ENCODE measurements at places on chromosomes 12 and 14. TPM values are rescaled to one million over a fixed set of nuclear protein-coding genes. Genes with fewer than 3 reads are reported as not detected.

Gene PROX2
- total RNA-seq = 0.29 TPM

DNA sequence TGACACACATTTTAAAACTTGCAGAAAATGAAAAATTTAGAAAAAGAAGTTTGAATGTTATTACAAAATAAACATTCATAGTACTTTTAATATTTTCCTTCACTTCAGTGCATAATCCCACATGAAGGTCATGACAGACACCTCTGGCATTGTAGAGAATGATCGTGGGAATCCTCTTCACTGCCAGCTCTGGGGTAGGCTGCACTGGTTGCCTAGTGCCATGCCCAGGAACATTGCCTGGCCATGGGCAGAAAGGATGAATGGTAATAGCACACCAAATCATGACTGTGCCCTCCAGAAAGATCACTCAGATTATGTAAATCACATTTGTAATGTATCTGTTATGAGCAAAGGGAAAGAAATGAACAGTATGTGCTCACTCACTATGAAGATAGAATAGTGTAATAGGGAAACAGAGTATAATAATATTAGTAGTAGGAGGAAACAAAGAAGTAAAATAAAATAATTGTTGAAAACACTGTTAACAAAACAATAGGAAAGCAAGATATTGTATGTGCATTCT is 161.6 kb downstream of the PLCZ1 start:
- H3K4me3 ChIP-seq = no peak overlapping the region
- no peaks in the 10 kb centered on the region for H3K27me3 ChIP-seq
- no peak overlapping the region for H3K27ac ChIP-seq
- DNase-seq = no peak
- no peaks in the 10 kb centered on the region for H3K36me3 ChIP-seq

Gene SLC17A8
- total RNA-seq = not detected

GRCh38 chr12:21638054-21638891 is 19.4 kb downstream of the LDHB start:
- DNase-seq = no peak
- H3K27ac ChIP-seq = peak overlapping the region; percentile 45
- H3K4me3 ChIP-seq = no peak overlapping the region
- peaks cover 47% of the 10 kb centered on the region for H3K4me1 ChIP-seq
- peaks cover 47% of the 10 kb centered on the region for H3K36me3 ChIP-seq
- no peaks in the 10 kb centered on the region for H3K27me3 ChIP-seq

- H3K27me3 ChIP-seq = no peaks in the 10 kb centered on the region
- peaks cover 8% of the 10 kb centered on the region for H3K4me1 ChIP-seq
- no peaks in the 10 kb centered on the region for H3K36me3 ChIP-seq
- no peak overlapping the region for H3K4me3 ChIP-seq
- DNase-seq = no peak
- H3K27ac ChIP-seq = no peak overlapping the region
Observed at GRCh38 chr12:22272335-22273151, 62.0 kb downstream of the ST8SIA1 start.

DNA sequence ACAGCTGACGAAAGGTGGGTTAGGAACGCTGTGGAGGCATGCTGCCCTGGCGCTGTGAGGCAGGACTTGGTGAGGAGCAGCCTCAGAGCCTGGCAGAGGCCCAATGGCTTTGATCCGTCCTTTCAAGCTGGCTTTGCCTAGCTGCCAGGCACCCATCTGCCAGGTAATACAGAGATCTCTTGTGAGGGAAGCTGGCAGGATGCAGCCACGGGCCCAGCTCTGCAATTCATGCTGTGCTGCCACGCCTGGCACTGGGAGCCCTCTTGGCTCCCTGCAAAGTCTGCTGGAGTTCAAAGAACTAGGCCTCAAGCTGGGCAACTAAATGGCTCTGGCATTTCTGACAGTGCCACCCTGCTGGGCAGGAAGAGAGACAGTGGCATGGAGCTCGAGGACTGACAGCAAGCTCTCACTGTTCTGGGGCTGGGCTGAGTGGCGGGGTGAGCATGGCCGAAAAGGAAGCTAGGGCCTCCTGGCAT is 18.7 kb downstream of the IQSEC3 start:
- H3K4me3 ChIP-seq = no peak overlapping the region
- H3K4me1 ChIP-seq = no peaks in the 10 kb centered on the region
- DNase-seq = no peak
- H3K27me3 ChIP-seq = peaks cover 18% of the 10 kb centered on the region

DNA sequence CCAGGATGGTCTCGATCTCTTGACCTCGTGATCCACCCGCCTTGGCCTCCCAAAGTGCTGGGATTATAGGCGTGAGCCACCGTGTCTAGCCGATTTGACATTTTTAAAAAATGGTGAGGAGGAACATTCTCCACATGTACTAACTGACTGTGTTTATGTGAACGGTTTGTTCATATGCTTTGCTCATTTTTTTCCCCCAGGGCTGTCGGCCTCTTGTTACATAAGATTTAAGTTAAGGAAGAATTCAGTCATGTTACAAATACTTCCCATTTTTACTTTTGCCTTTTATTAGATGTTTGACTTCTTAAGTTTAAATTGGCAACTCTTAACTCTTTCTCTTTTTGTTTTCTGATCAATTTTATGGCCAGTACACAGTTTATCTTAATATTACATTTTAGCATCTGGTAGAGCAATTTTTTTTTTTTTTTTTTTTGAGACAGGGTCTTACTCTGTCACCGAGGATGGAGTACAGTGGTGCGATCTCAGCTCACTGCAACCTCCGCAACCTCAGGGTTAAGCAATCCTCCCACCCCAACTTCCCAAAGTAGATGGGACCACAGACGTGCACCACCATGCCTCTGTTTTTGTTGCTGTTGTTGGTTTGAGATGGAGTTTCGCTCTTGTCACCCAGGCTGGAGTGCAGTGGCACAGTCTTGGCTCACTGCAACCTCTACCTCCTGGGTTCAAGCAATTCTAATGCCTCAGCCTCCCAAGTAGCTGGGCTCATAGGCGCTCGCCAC is 9.6 kb downstream of the GNS start:
- peaks cover 12% of the 10 kb centered on the region for H3K4me1 ChIP-seq
- H3K36me3 ChIP-seq = peaks cover 5% of the 10 kb centered on the region
- DNase-seq = no peak
- H3K4me3 ChIP-seq = no peak overlapping the region

DNA sequence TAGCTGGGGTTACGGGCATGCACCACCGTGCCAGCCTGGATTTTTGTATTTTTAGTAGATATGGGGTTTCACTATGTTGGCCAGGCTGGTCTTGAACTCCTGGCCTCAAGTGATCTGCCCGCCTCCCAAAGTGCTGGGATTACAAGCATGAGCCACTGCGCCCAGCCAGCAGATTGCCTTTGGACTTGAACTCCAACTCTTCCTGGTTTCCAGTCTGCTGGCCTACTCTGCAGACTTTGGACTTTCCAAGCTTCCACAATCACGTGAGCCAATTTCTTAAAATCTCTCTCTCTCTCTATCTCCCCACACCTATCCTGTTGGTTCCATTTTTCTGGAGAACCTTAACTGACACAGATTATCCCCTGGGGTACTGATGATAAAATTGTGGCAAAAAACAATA is 55.0 kb downstream of the EMP1 start:
- H3K27me3 ChIP-seq = peaks cover 8% of the 10 kb centered on the region
- no peak overlapping the region for H3K4me3 ChIP-seq
- H3K4me1 ChIP-seq = no peaks in the 10 kb centered on the region
- H3K27ac ChIP-seq = no peak overlapping the region
- DNase-seq = no peak
- H3K36me3 ChIP-seq = no peaks in the 10 kb centered on the region

DNA sequence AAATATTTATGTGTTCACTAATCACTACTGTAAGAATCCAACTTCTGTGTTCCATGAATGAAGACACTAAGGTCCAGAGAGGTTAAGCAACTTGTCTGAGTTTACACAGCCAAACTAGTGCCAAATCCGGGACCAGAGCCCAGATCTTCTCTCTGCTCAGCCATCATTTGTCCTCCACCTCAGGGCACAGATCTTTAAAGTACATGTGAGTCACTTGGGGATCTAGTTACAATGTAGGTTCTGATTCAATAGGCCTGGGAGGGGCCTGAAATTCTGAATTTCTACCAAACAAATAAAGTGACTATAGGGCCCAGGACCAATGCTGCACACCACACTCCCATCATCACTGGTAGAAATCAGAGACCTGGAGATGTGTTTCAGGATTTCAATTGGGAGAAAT is 162.9 kb downstream of the GXYLT1 start:
- no peaks in the 10 kb centered on the region for H3K4me1 ChIP-seq
- H3K27ac ChIP-seq = no peak overlapping the region
- no peak overlapping the region for H3K4me3 ChIP-seq
- DNase-seq = no peak
- peaks cover 5% of the 10 kb centered on the region for H3K27me3 ChIP-seq

Gene SYNE3
- 59.9 TPM for total RNA-seq

GRCh38 chr12:9331218-9331626 is 123.0 kb upstream of the PZP start:
- peak; percentile 81 for DNase-seq
- H3K36me3 ChIP-seq = no peaks in the 10 kb centered on the region
- peaks cover 7% of the 10 kb centered on the region for H3K4me1 ChIP-seq
- no peak overlapping the region for H3K4me3 ChIP-seq

GRCh38 chr12:69457433-69457832 is 12.8 kb upstream of the FRS2 start:
- no peaks in the 10 kb centered on the region for H3K27me3 ChIP-seq
- no peaks in the 10 kb centered on the region for H3K4me1 ChIP-seq
- H3K36me3 ChIP-seq = no peaks in the 10 kb centered on the region

Gene AVPR1A
- not detected for total RNA-seq

- H3K36me3 ChIP-seq = no peaks in the 10 kb centered on the region
- no peak overlapping the region for H3K27ac ChIP-seq
- no peak for DNase-seq
Observed at GRCh38 chr14:63249092-63249491, 44.8 kb downstream of the RHOJ start.

- no peak overlapping the region for H3K4me3 ChIP-seq
- H3K4me1 ChIP-seq = peaks cover 9% of the 10 kb centered on the region
- DNase-seq = no peak
- H3K27ac ChIP-seq = no peak overlapping the region
- no peaks in the 10 kb centered on the region for H3K36me3 ChIP-seq
Observed at GRCh38 chr14:70785556-70785955, 23.8 kb downstream of the MAP3K9 start.

- H3K4me3 ChIP-seq = no peak overlapping the region
- DNase-seq = no peak
- H3K4me1 ChIP-seq = no peaks in the 10 kb centered on the region
Observed at GRCh38 chr12:58443981-58444371, 476.3 kb downstream of the LRIG3 start.

DNA sequence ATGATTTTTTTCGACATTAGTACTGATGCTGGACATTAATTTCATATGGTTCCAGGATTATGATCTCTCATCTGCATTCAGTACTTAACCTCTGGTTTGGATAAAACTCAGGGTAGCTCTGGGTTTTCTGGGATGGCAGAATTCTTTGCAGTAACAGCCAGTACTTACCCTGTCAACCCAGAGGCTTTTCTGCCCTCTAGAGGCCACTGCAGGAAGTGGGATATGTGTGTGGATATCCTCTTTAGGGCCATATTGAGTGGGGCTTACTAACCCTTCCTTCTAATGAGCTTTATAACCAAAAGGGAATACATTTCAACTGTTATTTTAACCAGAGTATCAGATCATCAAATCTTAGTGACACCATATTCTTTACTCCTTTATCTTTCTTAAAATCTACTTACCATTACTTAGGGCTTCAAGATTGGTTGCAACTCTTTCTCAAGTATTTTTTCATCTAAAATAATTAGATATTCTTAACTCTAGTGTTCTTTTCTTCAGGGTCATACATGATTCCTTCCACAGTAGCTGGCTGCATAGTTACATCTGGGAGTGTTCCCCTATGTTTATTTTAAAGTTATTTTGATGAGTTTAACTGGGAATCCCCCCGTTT is 488.0 kb upstream of the STXBP6 start:
- no peaks in the 10 kb centered on the region for H3K4me1 ChIP-seq
- no peak overlapping the region for H3K27ac ChIP-seq
- no peaks in the 10 kb centered on the region for H3K27me3 ChIP-seq
- H3K36me3 ChIP-seq = no peaks in the 10 kb centered on the region
- no peak overlapping the region for H3K4me3 ChIP-seq

Gene KRT2
- not detected for total RNA-seq

Gene LRTM2
- total RNA-seq = not detected

DNA sequence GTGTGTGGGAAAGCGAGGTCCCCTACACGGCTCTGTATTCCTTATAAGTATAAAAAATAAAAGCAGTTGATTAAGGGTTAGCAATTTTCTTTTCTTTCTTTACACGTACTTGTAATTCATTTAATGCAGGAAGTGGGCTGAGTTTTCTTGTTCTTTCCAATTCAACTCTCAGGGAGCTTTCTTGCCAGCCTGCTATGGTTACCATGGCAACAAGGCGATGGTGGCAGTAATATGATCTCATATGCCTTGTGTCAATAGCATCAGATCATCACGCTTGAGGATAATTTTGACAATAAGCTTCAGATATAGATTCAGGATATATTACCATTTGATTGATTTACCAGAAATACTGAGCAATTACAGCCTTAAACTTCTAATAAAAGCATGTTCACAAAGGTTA is 466.5 kb downstream of the APAF1 start:
- H3K27ac ChIP-seq = no peak overlapping the region
- no peak for DNase-seq
- no peak overlapping the region for H3K4me3 ChIP-seq
- H3K36me3 ChIP-seq = peaks cover 1% of the 10 kb centered on the region

Gene MPHOSPH9
- total RNA-seq = 121 TPM

DNA sequence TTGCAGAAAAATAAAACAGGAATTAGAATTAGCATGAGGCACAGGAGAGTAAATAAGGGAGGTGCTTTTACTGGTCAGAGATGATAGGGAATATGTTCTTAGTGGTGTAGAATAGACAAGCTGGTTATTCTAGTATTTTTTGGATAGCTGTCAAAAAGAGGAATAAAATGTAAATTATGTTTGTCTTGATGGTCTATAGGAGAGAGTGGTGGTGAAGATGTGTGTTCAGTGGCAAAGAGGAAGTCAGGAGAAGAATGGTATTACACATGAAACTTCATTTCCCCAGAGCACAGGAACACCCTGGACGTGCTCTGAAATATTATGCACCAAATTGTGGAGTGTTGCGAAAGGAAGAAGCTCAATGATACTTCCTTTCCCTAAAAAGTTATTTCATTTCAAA is 27.8 kb downstream of the MUCL1 start:
- peaks cover 13% of the 10 kb centered on the region for H3K4me1 ChIP-seq
- no peak overlapping the region for H3K27ac ChIP-seq
- H3K36me3 ChIP-seq = no peaks in the 10 kb centered on the region
- H3K27me3 ChIP-seq = peaks cover 14% of the 10 kb centered on the region

Gene SERPINA9
- total RNA-seq = not detected

GRCh38 chr14:75224561-75224960 is 48.1 kb upstream of the TMED10 start:
- H3K27ac ChIP-seq = no peak overlapping the region
- no peaks in the 10 kb centered on the region for H3K36me3 ChIP-seq
- H3K4me3 ChIP-seq = no peak overlapping the region
- DNase-seq = no peak
- H3K27me3 ChIP-seq = peaks cover 16% of the 10 kb centered on the region

Data from activated T-cell treated with anti-CD3 and anti-CD28 coated beads, Interleukin-2, amount 50 U/mL, for 72 hours (primary cell).